ENCODE measurements at places on chromosomes 1 and 21.
A peak's percentile ranks its signal among the peaks of the same experiment; 100 is the strongest.

- DNase-seq = no peak
Observed at GRCh38 chr1:26887125-26887524, 3.0 kb downstream of the GPN2 start.

DNA sequence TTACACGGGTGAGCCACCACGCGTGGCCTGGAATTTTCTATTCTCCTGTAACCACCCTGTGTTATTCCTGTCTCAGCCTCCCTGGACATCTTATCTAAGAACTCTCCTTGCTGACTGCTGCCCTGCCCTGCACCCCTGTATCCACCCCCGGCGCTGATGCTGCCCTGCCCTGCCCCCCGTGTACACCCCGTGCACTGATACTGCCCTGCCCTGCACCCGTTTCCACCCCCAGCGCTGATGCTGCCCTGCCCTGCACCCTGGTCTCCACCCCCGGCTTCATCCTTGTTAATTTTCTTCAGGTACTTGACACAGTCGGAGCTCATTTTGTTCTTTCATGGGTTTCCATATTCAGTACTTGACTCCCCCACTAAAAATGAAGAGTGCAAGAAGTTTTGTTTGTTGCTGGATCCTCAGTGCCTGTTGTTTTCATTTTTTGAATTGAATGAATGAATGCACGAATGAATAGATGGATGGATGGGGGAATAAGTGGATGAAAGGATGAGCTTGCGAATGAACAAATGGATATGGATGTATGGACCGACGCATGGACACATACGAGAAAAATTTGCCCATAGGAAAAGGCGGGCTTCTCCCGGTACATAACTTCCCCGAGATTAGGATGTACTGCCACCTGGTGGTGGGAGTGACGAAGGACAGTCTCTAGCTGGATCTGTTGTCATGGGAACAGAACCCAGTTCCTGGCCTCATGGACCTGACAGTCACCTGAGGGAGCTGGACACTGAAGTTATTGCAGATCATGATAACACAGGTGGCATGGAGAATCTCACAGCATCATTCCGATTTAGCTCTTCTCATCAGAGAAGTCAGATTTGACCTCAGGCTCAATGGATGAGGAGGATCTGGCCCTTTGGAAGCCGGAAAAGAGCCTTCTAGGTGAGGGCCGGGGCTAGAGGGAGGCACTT, 14.9 kb downstream of the AADACL4 start:
- peak; percentile 71 for DNase-seq

GRCh38 chr1:205794011-205794730, 18.8 kb downstream of the SLC41A1 start:
- no peak for DNase-seq

DNA sequence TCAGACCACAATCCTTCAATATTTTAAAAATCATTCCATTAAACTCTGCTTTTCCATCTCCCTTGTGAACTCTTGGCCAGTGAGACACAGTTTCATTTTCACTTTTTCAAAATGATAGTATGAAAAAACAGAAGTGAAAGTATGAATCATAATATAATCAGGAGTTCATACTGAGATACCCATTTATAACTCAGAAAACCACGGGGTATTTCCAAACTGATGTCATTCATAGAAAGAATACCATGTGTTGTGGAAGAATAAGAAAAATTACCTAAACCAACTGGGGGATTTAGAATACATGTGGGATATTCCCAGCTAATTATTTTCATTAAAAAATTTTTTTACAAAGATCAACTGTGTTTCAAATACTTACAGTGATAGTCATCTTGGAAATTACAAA, 149.9 kb downstream of the MRPL39 start:
- peak; percentile 33 for DNase-seq

- DNase-seq = no peak
Observed at GRCh38 chr1:58997060-58997411, 213.2 kb upstream of the JUN start.

DNA sequence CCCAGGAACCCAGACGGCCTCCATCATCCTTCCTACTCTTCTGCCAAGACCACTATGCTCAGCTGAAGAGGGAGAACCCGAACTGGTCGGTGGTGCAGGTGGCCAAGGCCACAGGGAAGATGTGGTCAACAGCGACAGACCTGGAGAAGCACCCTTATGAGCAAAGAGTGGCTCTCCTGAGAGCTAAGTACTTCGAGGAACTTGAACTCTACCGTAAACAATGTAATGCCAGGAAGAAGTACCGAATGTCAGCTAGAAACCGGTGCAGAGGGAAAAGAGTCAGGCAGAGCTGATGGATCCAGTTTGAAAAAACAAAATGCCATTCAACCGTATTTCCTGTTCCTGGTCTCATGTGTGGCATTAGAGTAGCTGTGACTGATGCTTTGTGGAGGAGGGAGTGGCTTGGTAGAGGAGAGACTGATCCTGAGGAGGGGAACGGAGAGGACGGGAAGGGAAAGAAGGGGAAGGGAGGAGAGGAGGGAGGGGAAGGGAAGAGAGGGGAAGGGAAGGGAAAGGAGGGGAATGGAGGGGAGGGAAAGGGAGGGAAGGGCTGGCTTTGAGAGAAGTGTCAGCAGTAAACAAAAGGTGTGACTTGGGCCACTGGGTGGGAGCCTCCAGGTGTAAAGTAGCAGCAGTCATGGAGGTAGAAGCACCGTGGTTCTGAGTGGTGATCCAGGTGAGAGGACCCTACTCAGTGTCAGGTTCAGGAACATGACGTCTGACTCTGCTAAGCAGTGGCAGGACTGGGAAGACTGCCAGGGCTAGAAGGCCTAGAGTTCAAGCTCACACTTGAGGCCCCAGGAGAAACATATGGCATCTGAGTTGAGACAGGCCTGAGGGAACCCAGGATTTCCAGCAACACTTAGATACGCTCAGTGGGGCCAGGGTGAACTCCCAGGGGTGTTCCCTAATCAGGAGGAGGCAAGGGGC, 846 bp downstream of the HMGB4 start:
- no peak for DNase-seq

- no peak for DNase-seq
Observed at GRCh38 chr1:218156595-218156994, 128.5 kb upstream of the RRP15 start.

GRCh38 chr1:116492358-116492811, 78.4 kb downstream of the CD58 start:
- DNase-seq = no peak

DNA sequence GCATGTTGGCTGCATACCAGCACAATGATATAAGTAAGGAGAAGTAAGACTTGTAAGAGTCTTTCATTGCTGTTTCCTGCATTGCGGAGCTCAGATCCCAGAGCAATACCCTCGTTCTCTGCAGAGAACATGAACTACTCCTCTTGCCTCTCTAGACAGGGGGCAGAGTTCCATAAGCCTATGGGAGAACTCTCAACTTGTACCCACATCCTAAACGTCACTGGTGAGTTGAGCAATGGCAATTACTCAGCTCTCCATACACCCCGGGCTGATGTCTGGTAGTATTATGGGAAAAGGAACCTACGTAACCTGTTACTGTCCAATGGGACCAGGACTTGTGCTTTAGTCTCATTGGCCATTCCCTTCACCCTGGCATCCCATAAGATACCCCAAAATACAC, 27.3 kb upstream of the ZNF496 start:
- DNase-seq = no peak

- no peak for DNase-seq
Observed at GRCh38 chr1:216621536-216621935, 101.7 kb downstream of the ESRRG start.

- DNase-seq = no peak
Observed at GRCh38 chr1:101128846-101129245, 103.3 kb upstream of the DPH5 start.

GRCh38 chr1:68308034-68308433, 75.7 kb upstream of the WLS start:
- no peak for DNase-seq

- no peak for DNase-seq
Observed at GRCh38 chr1:77316006-77316405, 34.2 kb downstream of the AK5 start.

DNA sequence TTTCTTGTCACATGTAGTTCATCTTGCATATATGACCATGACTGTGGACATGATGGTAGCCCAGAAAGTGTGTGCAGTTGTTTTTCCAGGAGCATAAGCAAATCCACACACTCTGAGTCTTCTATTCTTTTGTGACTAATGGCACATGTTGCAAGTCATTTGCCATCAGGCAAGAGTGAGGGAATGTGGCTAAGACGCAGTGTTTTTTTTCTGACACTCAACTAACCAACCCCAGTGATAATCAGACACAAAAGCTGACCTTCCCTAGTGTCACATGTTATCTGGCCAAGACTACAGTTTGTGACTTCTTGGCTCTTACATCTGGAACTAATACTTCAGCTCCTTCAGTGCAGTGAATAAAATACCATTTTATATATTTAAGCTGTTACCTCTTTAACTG, 108.8 kb downstream of the ITSN1 start:
- DNase-seq = no peak

DNA sequence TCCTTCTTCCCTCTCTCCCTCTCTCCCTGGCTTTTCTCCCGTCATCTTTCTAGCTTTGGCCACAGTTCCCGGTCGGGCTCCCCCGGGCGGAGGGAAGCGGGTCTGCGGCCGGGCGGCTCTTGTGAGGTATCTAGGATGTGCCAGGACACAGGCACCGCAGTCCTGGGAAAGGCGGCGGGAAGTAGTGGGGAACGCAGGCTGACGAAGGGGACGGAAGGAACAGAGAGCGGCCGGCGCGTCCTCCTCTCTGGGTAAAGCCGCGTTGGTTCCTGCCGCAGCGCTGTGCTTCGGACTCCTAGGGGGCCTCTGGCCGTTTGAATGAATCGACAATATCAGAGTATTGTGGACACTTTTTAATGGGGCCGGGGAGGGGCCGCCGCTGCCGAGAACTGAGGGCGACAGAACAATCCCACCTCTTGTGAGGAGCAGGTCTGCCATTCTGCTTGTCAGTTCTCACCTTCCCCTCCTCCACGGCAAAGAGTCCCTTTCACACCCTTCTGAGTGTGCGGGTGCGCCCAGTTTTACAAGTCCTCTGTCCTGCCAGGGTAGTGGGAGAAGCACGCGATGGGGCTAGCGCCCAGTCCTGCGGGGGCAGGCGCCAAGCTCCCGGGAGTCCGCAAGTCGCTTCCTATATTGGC, 1.2 kb upstream of the LHX9 start:
- peak; percentile 77 for DNase-seq

DNA sequence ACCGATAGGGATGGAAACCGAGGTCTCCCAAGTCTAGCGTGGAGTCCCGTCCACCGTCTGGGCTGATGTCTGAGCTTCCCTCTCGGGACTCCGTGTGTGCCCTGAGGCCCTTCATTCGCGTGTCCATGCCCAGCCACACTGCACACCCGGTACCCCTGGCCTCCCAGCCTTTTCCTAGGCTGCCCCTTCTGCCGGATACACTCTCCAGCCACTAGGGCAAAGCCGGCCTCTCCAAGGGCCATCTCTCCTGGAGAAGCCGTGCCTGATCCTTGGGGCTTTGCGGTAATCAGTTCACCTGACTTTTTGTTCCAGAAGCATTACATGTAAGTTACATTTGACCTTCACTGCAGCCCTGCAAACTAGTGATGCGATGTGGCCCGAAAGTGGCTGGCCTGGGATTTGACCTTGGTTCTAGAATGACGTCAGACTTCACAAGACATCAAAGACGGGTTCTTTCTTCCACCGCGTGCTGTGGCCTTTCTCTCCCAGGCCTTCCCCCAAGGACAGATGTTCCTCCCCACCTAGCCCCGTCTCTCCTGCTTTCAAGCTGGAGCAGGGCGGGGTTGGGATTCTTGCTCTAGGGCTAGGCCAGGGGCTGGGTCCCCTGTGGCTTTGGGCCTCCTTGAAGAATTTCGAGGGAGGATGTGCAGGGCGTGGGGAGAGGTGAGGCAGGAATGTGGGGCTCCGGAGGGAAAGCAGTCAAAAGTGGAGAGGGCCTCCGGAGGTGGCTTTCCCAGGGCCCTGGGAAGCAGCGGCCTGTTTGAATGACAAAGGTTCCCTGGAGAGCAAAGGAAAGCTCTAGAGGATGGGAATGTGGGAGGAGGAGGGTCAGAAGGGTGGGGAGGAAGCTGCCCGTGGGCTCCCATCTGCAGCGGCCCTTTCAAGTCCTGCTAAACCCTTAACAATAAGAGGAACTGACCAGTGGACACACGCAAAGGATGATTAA, 49.7 kb upstream of the SLC2A1 start:
- DNase-seq = no peak

- no peak for DNase-seq
Observed at GRCh38 chr1:184781941-184782340, 27.3 kb upstream of the EDEM3 start.

GRCh38 chr1:220748936-220749335, 814 bp downstream of the MTARC2 start:
- no peak for DNase-seq

Measured in H54 (cell line).